ENCODE measurements at places on chromosomes 2 and 18. TPM values are rescaled to one million over a fixed set of nuclear protein-coding genes. Genes with fewer than 3 reads are reported as not detected.

Gene ZSWIM2
- not detected for total RNA-seq

Gene FOXI3
- total RNA-seq: not detected

Gene REG3G
- not detected for total RNA-seq

Gene CHRND
- not detected for total RNA-seq

Gene ERICH2
- not detected for total RNA-seq

Gene FMNL2
- total RNA-seq: 1.6 TPM

Gene TMEM169
- 2.1 TPM for total RNA-seq

Gene HOXD10
- total RNA-seq: not detected

Gene KLHL29
- 2.2 TPM for total RNA-seq

Gene CD8B2
- total RNA-seq: 0.15 TPM
